ENCODE measurements at places on chromosomes 2 and 18.

GRCh38 chr2:156563994-156564753, 128.0 kb downstream of the GPD2 start:
- no peak for DNase-seq

- no peak for DNase-seq
Observed at GRCh38 chr2:109158237-109158636, 29.2 kb downstream of the SH3RF3 start.

- DNase-seq: no peak
Observed at GRCh38 chr2:69111076-69111475, 98.1 kb downstream of the ANTXR1 start.

- DNase-seq: no peak
Observed at GRCh38 chr2:9441556-9441955, 18.1 kb downstream of the CPSF3 start.

DNA sequence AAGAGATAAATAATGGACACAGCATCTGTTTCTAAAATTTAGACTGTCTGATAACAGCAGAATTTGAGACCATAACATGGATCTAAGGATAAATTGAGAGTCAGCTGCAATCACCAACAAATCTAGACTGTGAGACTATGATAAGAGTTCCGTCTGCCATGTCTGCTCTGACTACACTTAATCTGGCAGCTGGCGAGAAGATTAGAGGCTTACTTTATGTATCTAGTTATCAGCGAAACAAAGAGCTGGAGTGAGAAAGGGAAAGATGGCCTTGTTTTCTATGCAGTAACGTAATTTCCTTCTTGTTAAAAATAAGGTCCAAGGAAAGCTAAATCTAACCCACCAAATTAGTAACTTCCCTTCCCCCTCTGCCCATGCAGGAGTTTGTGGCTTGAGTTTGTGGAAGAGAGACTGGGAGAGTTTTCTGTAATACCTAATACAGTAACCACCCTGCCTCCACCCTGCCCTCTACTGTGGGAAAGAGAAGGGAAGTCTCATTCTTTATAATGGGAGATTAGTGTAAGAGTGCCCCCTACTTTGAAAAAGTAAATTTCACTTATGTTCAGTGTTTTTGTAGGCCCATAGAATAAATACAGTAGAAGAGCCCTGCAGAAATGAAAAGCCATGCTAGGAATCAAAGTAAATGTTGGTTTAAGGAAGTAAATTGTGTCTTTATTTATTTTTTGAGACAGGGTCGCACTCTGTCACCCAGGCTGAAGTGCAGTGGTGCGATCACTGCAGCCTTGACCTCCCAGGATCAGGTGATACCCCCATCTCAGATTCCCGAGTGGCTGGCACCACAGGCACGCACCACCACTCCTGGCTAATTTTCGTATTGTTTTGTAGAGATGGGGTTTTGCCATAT, 27.5 kb downstream of the EML4 start:
- peak; percentile 88 for DNase-seq

GRCh38 chr2:43441195-43441594, 154.6 kb downstream of the THADA start:
- DNase-seq: no peak

GRCh38 chr18:75141166-75141565, 67.8 kb downstream of the PTGR3 start:
- no peak for DNase-seq

- DNase-seq: peak; percentile 29
Observed at GRCh38 chr2:106201661-106202060, 7.6 kb upstream of the UXS1 start.

DNA sequence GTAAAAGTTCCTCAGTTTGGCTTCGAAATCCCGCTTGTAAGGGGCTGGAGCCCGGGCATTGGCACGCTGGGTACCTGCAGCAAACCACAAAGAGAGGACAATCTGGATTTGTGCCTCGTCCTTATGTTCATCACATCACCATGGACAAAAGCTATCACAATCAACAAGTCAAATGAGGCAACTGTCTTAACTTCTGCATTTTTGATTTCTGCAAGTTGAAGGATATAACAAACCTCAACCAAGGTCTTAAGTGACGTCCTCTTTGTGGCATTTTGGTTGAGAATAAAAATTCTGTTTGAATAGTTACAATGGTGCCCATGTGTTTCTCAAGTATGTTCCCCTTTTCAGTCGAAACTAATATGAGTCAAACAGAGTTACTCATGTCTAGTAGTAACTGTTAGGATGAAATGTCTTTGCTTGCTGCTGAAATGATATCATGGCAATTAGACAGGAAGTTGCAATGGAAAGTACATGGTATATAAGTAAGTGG, 70.8 kb upstream of the STK17B start:
- peak; percentile 100 for DNase-seq

GRCh38 chr18:49855711-49856415, 42.5 kb upstream of the ACAA2 start:
- DNase-seq: no peak

DNA sequence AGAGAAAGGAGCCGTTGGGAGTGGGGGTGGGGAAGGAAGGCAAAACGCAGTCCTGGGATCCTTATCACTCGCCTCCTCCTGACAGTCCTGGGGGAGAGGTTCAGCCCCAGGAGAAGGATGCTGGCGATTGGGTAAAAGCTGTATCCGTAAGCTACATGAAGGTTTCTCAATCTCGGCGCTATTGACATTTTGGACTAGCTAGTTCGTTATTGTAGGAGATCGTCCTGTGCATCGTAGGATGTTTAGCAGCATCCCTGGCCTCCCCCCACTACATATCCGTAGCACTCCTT, 511 bp upstream of the TP53I3 start:
- DNase-seq: no peak

DNA sequence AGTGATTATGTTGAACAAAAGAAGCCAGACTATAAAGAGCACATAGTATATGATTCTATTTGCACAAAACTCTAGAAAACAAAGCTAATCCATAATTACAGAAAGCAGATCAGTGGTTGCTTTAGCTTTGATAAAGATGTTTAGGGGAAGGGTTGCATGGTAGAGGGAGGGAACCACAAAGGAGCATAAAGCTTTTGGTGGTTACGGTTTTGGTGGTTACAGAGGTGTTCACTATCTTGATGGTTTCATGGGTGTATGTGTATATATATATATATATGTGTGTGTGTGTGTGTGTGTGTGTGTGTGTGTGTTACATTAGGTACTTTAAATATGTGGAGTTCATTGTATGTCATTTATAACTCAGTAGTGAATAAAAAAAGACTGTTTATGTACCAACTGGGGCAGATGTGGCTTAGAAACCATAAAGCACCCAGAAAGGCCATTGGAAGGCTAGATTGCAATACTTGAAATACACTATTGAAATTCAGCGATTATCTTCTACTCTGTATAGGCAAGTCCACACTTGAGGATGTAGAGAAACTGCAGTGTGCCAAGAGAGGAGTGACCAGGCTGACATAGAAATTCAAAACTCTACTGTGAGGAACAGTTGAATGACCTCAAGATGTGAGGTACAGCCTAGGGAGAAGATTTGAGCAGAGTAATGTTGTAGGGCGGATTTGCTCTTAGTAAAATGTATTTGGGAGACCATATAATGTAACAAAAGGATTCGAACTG, 60.6 kb downstream of the CAB39 start:
- DNase-seq: no peak

DNA sequence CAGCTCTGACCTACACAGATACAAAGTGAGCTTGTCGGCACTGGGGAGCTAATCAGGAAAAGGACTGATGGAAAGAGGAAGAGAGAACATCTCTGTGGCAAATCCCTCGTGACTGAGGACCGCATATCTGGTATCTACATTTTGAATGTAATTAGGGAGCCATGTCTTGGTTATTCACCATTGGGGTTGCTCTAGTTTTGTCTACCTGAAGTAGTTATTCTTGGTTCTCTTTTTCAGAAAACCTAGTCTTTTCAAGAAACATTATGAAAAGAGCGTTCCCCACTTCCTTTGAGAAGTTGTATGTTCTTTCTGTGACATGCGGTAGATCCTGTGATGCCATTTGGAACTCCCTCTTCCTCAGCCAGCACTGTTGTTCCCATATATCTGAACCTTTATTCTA, 104.4 kb downstream of the DOCK10 start:
- DNase-seq: no peak

DNA sequence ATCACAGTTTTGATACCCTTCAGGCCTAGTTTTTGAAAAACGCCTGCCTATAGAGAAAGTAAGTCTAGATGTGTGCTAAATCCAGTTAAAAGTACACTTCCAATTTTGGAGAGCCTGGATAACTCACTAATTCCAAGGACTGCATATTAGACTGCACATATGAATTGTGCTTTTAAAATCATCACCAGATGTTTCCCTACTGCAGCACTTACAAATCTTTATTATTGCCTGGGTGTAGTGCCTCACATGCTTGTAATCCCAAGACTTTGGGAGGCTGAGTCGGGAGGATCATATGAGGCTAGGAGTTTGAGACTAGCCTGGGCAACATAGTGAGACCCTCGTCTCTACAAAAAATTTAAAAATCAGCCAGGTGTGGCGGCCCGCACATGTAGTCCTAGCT, 35.9 kb upstream of the HTR2B start:
- DNase-seq: no peak

GRCh38 chr2:227106845-227107759, 56.9 kb downstream of the COL4A4 start:
- DNase-seq: peak; percentile 65

- no peak for DNase-seq
Observed at GRCh38 chr18:38552732-38553321, 987.2 kb upstream of the CELF4 start.

- no peak for DNase-seq
Observed at GRCh38 chr2:196230061-196230854, 58.9 kb upstream of the STK17B start.

DNA sequence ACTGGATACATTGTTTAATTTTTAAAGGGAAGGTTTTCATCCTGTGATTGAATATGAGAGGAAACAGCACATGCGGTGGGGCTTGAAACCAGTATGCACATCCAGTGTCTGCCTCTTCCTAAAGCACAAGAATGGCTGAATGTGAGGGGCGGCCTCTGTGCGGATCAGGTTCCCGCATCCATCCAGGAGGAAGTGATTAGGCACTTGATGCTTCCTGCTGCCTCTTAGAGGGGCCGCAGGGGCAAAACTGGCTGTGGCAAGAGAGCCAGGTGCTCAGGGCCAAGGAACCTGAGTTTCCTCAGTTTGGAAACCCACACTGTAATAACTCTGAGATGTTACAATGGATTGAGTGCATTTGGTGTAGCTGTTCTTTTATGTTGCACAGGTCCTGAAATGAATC, 48.8 kb downstream of the THNSL2 start:
- DNase-seq: no peak

DNA sequence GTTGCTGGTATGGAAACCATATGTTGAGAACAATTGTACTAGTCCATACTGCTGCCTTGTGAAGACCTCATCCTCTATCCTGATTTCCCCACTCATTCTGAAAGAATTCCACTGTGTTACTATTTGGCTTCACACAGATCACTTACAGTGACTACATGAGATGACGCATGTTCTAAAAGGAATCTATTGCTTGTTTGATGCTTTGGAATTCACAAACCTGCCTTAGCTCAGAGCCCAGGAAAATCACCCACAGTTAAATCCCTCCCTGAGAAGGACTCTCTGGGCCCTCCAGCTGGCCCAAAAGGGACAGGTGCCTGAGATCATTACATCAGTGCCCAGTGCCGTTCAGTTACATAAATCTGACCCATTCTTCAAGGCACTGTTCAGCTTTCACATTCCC, 45.3 kb downstream of the KLHL29 start:
- no peak for DNase-seq

GRCh38 chr2:169046440-169047151, 15.5 kb upstream of the ABCB11 start:
- DNase-seq: no peak

Data from AML-193 (cell line).